ENCODE measurements at places on chromosomes 3 and 15.

- no peak for DNase-seq
These were observed 114.5 kb downstream of the HERC1 start for GRCh38 chr15:63719281-63719680.

DNA sequence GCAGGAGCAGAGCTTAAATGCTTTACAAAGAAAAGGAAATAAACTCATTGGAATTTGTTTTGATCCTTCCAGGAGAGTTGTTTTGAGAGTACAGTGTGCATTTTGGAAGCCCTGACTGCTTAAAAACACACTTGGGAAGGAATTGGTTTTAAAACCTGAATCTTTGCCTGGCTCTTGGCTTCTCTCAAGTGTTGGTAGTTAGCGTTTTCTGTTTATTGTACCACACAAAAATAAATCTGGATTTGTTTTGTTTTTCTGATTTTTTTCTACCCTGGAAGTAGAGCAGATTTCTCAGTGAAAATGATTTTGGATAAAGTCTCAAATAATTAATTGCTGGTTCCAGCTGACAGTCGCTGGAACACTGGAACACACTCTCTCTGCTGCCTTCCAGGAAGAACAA is 90.6 kb downstream of the CHST2 start:
- DNase-seq, result no peak

DNA sequence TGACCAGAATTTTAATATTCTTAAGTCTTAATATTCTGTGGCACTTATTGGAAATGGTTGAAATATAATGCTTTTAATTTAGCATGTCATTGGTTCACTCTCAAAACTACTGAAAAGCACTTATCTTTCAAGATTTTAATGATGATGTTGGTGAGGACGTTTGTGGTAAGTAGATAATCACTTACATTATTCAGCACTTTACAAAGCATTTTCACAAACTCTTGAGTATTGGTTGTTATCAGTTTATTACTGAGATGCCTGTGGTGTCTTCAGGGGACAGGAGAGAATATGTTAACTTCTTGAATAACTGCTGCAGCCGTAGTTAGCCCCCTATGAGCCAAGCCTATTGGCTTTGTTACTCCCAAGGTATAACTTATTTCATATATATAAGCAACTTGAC is 15.2 kb downstream of the TGFBR2 start:
- DNase-seq, result no peak

GRCh38 chr15:57500979-57501576 is 90.6 kb upstream of the MYZAP start:
- no peak for DNase-seq

DNA sequence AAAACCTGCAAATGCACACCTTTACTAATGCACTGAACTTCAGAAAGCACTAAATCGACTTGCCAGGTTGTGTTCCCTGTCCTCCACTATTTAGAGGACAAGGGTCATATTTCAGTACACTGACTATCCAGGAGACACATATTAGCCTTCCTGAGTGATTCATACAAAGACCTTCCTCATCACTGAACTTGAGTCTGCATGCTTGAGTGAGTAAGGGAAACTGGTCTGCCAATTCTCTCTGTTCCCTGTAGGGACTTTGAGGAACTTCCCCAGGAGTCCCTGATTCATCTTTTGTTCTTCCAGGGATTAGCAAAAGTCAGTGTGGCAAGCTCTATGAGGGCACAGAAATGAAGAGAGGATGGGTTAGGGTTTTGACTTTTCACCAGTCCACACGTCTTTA is 565.9 kb downstream of the PDCD6IP start:
- no peak for DNase-seq

GRCh38 chr15:92520914-92521623 is 127.4 kb downstream of the ST8SIA2 start:
- no peak for DNase-seq

DNA sequence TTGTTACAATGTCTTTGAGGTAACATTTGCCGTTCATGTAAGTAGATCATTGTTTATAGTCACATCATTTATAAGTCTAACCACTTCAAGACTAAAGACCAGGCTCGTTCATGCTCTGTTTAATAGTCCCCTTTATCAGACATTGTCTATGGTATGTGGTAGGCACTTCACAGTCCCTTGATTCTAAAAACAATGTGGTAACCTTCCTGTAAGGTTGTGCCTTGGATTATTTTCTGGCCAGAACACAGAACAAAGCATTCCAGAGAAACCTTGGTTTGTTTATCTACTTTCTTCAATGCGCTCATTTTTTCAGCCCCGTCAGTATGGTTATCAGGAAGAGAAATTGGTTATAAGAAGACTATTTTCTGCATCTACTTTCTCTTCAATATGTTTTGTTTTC is 16.3 kb upstream of the ST3GAL6 start:
- DNase-seq, result no peak

DNA sequence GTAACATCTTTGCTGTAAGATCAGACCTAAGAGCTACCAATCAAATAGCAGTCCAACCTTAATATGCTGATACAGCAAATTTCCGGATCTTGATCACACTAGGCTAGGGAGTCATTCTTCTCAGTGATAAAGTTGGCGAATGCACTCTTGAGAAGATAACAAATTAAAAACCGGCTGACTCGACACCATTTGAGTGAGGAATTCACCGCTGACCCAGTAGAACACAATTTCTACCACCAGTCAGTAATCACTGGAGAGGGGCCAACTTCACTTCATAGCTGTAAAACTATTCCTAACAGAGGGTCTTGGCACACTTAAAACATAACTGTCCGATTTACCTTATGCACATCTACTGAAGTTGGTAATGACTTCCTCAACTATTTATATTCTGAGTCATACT is 47.2 kb downstream of the MEIS2 start:
- no peak for DNase-seq

Data from stimulated activated CD4-positive, alpha-beta T cell treated with anti-CD3 and anti-CD28 coated beads, Interleukin-1b, Interleukin-23, amount 100 ng/mL, for 1 hour (primary cell).